Erythroblast (primary cell): ENCODE measurements at places on chromosomes 1 and 21.

DNA sequence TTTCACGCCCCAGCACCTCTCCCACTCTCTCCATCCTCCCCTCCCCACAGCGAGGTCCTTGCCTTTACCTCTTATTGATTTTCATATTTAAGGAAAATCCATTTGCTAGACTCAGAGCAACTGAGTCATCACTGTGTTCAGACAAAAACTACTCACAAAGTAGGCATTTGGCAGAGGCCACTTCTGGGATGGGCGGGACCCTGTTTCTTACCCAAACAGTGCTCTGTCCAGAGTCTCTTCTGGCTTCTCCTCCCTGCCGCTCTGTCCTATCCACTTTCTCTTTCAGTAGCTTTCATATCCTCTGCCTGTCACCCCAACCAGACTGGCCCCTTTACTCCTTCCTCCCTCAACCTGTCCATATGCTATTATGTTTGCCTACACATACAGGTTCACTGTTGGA lies 2.4 kb upstream of the NAV1 start:
- no peak for DNase-seq

GRCh38 chr1:238892612-238893011 lies 493.8 kb upstream of the CHRM3 start:
- no peak for DNase-seq

- no peak for DNase-seq
Measured at GRCh38 chr1:241077386-241078147, 279.4 kb downstream of the RGS7 start.

DNA sequence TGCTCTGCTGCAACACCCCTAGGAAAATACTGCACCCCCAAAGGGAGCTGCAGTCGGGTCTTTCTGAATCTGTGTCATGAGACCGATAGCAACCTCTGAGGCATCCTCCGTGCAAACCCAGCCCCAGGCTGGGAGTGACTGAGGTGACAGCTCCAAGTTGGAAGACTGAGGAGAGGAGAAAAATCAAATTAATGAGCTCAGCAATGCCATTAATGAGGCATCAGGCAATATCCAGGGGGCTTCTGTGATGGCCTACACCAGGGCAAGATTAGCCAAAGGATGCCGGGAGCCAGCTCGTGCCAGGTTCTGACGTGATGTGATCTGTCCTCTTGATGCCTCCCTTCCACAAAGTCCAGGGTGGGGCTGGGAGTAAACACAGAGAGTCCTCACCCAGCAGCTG lies 30.8 kb upstream of the PSMB2 start:
- no peak for DNase-seq

- DNase-seq, result no peak
Measured at GRCh38 chr1:113442131-113442530, 51.8 kb downstream of the MAGI3 start.

DNA sequence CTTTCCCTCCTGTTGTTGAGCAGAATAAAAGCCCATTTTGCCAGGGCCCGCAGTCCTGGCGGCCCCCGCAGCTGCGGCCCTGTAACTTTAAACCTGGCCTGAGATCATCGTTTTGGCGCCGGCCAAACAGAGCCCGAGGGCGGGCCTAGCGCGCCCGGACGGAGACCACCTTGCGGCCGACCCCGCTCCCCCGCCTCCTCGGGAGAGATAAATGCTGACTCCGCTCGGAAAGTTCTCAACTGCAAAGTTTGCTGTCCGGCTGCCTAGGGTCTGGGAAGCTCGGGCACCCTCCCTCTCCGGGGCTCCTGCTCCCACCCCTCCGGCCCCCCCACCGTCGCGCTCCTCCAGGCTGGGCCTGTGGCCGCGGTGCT lies at the start of gene PDPN:
Gene PDPN, plus strand, starts transcription at position 238 of the 371 bp plus-strand sequence. CDS start 202 bp downstream, outside the sequence.
- DNase-seq, result no peak

DNA sequence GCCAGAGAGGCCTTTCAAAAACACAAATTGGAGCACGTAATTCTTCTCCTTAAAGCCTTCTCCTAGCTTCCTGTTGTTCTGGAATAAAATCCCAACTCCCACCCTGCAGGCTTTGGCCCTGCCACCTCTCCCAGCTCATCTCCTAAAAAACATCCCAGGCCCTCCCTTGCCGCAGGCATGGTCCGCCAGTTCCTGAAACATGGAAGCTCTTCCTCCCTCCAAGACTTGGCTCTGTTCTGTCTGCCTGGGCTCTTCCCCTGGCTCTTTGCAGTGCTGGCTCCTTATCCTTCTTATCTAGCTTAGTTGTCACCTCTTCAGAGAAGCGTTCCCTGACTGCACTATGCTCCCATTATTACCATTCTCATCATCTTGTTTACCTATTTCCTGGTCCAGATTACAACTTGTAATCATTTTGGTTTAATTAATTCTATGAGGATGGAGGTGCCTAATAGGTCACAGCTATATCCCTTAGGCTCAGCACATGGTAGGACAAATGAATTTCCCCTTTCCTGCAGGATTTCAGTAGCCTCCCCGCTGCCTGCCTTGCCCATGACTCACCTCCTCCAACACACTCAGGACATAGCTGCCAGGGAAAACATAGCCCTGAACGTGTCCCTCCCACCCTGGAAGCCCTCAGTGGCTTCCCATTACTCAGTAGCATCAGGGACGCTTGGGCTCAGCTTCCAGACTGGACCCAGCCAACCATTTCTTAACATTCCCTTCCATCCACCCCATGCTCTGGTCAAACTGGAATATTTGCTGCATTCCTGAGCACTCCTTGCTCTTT lies 15.7 kb upstream of the IGSF21 start:
- DNase-seq, result no peak

DNA sequence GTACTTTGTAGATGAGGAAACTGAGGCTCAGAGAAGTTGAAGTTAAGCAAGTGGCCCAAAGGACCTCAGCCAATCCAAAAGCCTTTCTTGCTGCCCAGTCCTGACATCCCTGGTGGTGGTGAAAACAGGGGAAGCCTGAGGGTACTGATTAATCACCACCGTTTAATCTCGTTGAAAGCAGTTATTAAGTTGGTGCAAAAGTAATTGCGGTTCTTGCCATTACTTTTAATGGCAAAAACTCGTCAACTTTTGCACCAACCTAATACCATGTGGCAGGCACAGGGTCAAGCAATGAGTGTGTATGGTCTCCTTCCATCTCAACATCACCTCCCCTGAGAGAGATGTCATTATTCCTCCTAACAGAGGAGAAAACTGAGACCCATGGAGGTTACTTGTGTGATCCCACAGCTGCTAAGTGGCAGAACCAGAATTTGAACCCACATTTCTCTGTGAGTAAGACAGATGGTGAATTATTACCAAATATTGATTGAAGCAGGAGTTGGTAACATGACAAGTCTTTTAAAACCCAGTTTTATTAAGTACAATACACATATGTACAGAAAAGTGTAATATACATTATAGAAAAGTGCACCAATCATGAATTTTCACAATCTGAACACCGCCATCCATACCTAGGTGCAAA lies 39.4 kb upstream of the GRHL3 start:
- no peak for DNase-seq

DNA sequence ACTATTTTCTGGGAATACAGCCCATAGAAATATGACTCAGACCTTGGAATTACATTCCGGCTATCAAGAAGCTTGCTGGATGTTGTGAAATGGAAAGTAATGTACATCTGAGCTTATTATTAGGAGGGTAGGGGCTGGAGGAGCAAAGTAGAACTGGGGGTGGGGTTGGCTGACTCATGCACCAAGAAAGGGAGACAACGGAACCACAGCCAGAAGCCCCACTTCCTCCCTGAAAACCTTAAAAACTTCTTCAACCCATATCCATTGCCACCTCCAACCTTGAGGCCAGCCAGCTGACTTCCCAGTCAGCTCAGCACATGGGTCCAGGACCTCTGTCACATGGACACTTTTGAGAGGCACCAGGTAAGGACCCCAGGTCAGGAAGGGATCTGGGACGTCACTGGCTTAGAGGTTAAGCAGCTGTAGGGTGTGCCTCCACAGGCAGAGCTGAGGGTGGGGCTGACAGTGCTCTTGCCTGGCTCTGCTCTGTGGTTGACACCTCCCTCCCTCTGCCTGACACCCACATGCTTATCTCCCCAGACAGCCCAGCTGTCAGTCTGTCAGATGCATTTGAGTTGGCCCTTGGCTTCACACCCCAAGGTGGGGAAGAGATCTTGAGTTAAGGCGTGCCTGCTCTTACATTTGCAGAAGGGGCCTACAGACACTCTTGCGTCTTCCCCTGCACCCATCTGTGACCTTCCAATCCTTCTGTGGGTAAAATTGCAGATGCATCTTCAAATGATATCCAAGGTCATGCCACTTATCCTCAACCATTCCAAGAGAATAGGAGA lies 5.7 kb upstream of the ZNF683 start:
- peak; percentile 99 for DNase-seq

DNA sequence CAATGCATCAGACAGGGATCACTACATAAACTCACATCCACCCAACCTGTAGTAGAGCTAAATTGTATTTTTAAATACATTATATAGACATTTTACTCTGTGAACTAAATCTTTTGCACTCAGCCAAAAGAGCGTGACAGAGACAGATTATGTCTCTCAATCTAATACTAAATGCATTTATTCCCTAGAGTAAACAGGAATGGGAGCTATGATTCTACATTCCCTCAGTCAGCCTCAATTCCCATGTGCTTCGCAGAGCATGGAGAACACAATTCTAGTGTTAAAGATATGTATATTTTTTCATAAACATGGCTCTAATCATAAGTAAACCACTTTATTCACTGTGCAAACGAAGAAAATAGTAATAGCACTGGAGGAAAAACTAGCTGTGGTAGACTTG lies 16.5 kb downstream of the PIGK start:
- DNase-seq, result no peak

DNA sequence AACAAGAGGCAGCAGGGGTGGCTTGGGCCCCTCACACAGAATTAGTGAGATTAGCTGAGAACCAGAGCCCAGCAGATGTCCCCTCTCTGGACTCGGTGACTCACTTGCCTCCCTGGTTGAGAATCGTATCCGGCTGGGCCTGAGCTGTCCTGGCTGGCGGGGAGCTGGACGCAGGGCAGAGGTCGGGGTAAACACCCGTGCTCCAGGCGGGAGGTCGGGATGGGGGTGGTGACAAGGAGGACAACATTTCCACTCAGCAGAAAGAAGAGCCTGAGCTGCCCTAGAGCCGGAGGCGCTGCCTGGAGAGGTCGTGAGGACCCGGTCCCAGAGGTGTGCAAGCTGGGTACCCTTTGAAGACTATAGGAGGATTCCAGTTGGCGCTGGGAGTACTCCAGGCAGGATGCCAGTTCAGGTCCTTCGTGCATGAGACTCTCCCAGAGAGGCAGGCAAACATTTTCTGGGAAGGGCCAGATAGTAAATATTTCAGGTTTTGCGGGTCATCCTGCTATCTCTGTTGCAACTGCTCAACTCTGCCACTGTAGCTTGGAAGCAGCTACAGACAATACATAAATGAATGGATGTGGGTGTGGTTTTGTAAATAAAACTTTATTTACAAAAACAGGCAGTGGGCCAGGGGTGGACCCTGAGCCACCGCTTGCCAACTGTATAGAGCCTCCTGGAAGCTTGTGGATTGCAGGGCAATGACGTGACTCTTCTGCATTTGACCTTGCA lies 116.8 kb upstream of the WNT4 start:
- no peak for DNase-seq

DNA sequence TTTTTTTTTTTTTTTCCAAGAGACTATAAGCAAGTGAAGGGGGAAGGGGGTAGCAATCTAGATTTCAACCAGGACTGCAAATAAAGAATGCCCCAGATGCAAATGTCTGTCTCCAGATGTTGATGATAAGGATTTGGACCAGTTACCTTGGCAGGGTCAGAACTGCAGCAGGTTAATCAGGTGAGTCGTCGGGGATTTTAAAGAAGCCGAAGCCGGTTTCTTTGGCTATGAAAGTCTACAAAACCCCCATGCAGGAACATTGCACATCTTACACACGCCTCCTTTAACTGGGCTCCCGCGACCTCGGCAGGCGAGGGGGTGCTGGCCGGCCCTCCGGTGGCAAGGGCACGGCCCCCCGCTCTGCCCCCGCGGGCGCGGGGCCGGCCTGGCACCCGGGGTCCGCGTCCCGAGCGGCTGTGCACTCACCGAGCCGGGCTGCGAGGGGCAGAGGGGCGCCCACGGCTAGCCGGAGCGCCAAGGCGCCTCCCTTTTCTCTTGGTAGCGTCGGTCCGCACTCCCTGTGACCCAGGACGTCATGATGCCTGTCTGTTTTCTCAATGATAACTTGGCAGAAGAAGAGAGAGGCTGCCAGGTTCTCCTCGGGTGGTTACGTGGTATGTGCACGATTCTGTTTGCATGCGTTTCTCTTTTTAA lies 366.3 kb upstream of the ESRRG start:
- no peak for DNase-seq

DNA sequence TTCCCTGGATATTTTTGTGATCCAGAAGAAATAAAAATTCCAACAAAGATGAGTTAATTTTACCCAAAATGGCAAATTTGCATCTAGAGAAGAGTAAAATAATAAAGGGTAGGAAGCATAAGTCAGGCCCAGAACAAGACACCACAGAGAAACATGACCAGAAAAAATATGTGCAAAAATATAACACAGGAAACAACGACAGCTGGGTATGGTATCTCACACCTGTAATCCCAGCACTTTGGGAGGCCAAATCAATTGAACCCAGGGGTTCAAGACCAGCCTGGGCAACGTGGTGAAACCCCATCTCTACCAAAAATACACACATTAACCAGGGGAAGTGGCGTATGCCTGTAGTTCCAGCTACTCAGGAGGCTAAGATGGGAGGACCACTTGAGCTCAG lies 39.7 kb upstream of the SDC3 start:
- no peak for DNase-seq

- no peak for DNase-seq
Measured at GRCh38 chr1:236893626-236894545, 98.8 kb downstream of the MTR start.

DNA sequence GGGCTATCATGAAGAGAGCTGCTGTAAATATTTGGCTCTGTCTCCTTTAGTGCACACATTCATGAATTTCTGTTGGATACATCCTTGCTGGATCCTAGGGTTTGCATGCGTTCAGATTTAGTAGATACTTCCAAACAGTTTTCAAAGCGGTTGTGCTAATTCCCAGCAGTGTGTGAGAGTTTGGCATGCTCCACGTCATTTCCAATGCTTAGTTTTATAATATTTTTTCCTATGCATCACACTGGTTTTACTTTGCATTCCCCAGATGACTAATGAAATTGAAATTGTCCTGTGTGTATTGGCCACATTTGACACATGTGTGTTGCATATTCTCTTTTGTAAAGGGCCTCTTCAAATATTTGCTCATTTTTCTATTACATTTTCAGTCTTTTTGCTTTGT lies 18.5 kb upstream of the AADACL3 start:
- DNase-seq, result no peak

DNA sequence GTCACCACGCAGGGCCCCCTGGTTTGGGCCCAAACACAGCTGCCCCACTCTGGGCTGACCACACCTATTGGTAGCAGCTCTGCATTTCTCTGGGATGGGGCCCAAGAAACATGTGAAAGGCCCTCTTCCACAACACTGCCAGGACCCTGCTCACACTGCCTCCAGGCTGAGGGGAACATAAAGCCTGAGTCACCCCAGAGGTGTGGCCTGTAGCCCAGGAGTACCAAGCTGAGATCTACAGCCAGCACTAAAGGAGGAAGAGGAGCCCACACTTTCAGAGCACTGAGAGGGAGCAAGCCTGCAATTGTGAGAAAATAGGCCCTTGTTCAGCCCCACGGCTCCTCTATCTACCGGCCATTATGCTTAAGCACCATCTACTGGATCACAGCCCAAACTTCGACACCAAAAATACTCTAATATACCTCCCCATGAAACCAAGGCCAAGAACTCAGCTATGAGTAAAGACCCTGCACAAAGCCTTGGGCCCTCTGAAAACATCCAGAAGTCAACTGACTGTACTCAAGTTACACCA lies 14.4 kb upstream of the OR2T10 start:
- no peak for DNase-seq
